Activated CD8-positive, alpha-beta T cell treated with anti-CD3 and anti-CD28 coated beads for 36 hours (primary cell): ENCODE measurements at places on chromosomes 5 and 9. TPM values are rescaled to one million over a fixed set of nuclear protein-coding genes. Genes with fewer than 3 reads are reported as not detected.
A peak's percentile ranks its signal among the peaks of the same experiment; 100 is the strongest.

- H3K27me3 ChIP-seq, result peaks cover 2% of the 10 kb centered on the region
- no peaks in the 10 kb centered on the region for H3K4me1 ChIP-seq
- DNase-seq, result no peak
- no peak overlapping the region for H3K27ac ChIP-seq
- no peak overlapping the region for H3K4me3 ChIP-seq
These were observed 38.0 kb downstream of the FOXI1 start for GRCh38 chr5:170143710-170144109.

GRCh38 chr5:180126716-180127681 lies 55.4 kb upstream of the RNF130 start:
- peak; percentile 45 for DNase-seq
- H3K27me3 ChIP-seq, result peaks cover 15% of the 10 kb centered on the region
- no peaks in the 10 kb centered on the region for H3K36me3 ChIP-seq
- H3K4me3 ChIP-seq, result no peak overlapping the region
- H3K4me1 ChIP-seq, result no peaks in the 10 kb centered on the region
- no peak overlapping the region for H3K27ac ChIP-seq

- peaks cover 75% of the 10 kb centered on the region for H3K4me1 ChIP-seq
- H3K27ac ChIP-seq, result peak overlapping the region; percentile 86
- peaks cover 33% of the 10 kb centered on the region for H3K36me3 ChIP-seq
- H3K27me3 ChIP-seq, result no peaks in the 10 kb centered on the region
These were observed 56.7 kb downstream of the MAPKAP1 start for GRCh38 chr9:125650271-125650737.

- H3K4me3 ChIP-seq, result no peak overlapping the region
- H3K27me3 ChIP-seq, result peaks cover 12% of the 10 kb centered on the region
- no peak overlapping the region for H3K27ac ChIP-seq
These were observed 60.2 kb upstream of the PIP5K1B start for GRCh38 chr9:68644831-68645230.

- no peaks in the 10 kb centered on the region for H3K36me3 ChIP-seq
- no peak overlapping the region for H3K27ac ChIP-seq
- peaks cover 2% of the 10 kb centered on the region for H3K27me3 ChIP-seq
- DNase-seq, result no peak
- no peak overlapping the region for H3K4me3 ChIP-seq
- no peaks in the 10 kb centered on the region for H3K4me1 ChIP-seq
These were observed 84.1 kb upstream of the ASS1 start for GRCh38 chr9:130360672-130361071.

DNA sequence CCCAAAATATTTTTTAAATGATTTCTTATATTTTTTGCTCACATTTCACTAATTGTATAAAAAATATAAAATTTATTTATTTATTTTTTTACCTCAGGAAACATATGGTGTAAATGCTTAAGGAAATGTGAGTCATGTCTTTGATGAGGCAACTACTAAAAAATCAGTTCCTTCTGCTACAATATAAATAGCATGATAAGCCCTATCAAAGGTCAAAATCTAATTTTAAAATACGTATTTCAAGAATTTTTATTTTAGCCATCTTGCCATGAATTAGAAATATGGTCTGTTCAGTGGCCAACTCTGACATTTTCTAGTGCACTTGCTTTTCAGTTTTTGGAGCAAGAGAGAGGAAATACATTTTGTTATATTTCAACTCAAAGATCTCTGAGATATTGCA lies 50.5 kb downstream of the PDE4D start:
- H3K4me3 ChIP-seq, result no peak overlapping the region
- no peak overlapping the region for H3K27ac ChIP-seq
- H3K4me1 ChIP-seq, result no peaks in the 10 kb centered on the region
- DNase-seq, result no peak

GRCh38 chr5:149202910-149203451 lies 61.7 kb downstream of the ABLIM3 start:
- DNase-seq, result no peak
- no peaks in the 10 kb centered on the region for H3K36me3 ChIP-seq
- H3K4me3 ChIP-seq, result no peak overlapping the region
- H3K27ac ChIP-seq, result no peak overlapping the region

DNA sequence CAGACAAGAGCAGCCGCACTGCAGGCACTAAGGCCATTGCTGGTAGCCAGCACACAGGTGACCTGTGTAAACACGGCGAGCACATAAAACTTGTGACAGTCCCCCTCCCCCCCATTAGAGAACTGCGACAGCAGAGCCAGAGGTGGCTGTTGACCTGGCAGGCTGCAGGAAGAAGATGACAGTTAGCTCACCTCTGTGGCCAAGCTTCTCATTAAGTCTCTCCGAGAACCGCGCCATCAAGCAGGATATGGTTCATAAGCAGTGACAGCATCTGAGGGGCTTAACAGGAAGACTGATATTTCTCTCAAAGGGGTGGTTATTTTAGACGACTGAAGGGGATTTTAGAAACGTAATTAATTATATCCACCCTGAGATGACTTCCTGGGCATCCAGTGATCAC lies 5.2 kb downstream of the SURF4 start:
- H3K27me3 ChIP-seq, result no peaks in the 10 kb centered on the region
- H3K4me1 ChIP-seq, result peaks cover 66% of the 10 kb centered on the region
- DNase-seq, result peak; percentile 81
- peak overlapping the region; percentile 98 for H3K27ac ChIP-seq
- H3K36me3 ChIP-seq, result peaks cover 80% of the 10 kb centered on the region
- H3K4me3 ChIP-seq, result peak overlapping the region; percentile 79

DNA sequence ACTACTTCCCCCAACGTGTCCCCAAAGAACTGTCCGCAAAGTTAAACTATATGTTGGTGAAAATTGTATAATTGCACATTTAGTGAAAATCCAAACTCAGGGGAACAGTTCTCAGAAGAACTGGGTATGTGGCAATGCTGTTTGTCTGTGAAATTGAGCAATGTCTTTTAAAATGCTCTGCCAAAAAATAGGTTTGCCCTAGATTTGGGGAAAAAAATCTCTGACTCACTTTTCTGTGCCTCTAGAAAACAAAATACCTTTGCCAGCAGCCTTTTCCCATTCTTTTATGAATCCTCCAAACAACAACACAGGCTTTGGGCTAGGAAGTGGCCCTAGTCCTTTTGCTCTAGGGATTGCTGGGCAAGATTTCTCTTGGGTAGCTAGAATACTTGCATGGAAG lies 37.4 kb upstream of the ZNF608 start:
- H3K36me3 ChIP-seq, result no peaks in the 10 kb centered on the region
- DNase-seq, result no peak
- H3K27me3 ChIP-seq, result no peaks in the 10 kb centered on the region
- H3K4me3 ChIP-seq, result no peak overlapping the region

DNA sequence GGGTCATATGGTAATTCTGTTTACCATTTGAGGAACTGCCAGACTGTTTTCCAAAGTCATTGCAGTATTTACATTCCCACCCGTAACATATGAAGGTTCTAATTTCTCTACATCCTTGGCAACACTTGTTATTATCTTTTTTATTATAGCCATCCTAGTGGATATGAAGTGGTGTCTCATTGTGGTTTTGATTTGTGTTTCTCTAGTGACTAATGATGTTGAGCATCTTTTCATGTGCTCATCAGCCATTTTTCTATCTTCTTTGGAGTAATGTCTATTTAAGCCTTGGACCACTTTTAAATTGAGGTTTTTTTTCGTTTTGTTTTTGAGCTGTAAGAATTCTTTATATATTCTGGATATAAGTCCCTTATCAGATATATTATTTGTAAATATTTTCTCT lies 132.8 kb upstream of the RUSC2 start:
- no peaks in the 10 kb centered on the region for H3K4me1 ChIP-seq
- no peaks in the 10 kb centered on the region for H3K36me3 ChIP-seq
- H3K4me3 ChIP-seq, result no peak overlapping the region
- H3K27ac ChIP-seq, result no peak overlapping the region
- DNase-seq, result no peak
- peaks cover 9% of the 10 kb centered on the region for H3K27me3 ChIP-seq

DNA sequence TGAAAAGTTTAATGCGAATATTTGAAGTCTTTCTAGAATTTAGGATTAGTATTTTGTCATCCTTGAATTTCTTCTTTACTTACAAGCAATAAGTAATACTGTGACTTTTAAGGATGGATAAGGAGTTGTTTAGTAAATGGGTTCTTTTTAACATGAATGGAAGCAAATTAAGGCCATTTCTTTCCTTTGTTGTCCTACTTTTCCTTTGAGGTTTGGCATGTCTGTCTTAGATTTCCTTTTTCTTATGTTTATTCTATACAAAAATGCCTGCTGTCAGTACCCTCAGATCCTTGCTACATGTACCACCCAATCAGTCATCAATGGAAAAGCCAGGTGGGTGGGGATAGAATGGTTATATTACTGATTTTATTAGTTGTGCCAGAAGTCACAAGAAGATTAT lies 10.2 kb downstream of the STX17 start:
- no peak for DNase-seq
- no peak overlapping the region for H3K27ac ChIP-seq
- peaks cover 52% of the 10 kb centered on the region for H3K36me3 ChIP-seq
- no peaks in the 10 kb centered on the region for H3K27me3 ChIP-seq
- H3K4me1 ChIP-seq, result peaks cover 41% of the 10 kb centered on the region

- H3K27ac ChIP-seq, result peak overlapping the region; percentile 99
- peak overlapping the region; percentile 84 for H3K4me3 ChIP-seq
- H3K4me1 ChIP-seq, result peaks cover 47% of the 10 kb centered on the region
- DNase-seq, result no peak
These were observed 425 bp upstream of the NFX1 start for GRCh38 chr9:33289936-33290246.

DNA sequence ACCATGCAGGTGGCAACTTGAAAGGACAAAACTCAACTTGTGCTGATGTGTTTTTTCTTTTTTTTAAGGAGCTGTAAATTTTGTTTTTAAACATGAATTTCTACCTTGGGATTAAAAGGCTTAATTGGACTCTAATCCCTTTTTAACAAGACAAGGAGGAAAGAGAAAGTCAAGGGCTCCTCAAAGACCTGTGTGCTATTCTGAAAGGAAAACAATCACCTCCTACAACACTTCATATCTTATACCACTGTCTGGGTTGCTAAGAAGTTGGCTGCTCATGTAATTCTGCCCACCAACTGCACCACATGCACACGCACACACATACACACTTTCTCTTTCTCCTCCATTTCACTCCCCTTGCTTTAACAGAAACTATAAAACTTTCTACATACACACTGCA lies 78.6 kb downstream of the SH3RF2 start:
- peaks cover 8% of the 10 kb centered on the region for H3K4me1 ChIP-seq
- H3K27me3 ChIP-seq, result peaks cover 8% of the 10 kb centered on the region
- no peak overlapping the region for H3K27ac ChIP-seq
- H3K4me3 ChIP-seq, result no peak overlapping the region
- no peak for DNase-seq

DNA sequence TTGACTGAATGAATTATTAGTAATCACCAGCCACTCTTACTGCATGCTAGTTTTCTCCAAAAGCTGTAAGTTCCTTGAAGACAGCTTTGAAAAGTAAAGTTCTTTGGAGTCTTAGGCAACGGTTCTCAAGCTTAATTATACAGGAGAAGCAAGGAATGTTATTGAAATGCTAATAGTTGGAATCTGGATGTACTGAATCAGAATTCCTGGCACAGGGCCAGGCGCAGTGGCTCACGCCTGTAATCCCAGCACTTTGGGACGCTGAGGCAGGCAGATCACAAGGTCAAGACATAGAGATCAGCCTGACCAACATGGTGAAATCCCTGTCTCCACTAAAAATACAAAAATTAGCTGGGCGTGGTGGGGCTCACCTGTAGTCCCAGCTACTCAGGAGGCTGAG lies 33.4 kb downstream of the GRIA1 start:
- H3K36me3 ChIP-seq, result no peaks in the 10 kb centered on the region
- no peak overlapping the region for H3K27ac ChIP-seq
- no peaks in the 10 kb centered on the region for H3K4me1 ChIP-seq
- H3K27me3 ChIP-seq, result peaks cover 3% of the 10 kb centered on the region

The ABHD17B gene
- total RNA-seq, result 15.5 TPM

- no peaks in the 10 kb centered on the region for H3K36me3 ChIP-seq
- H3K4me3 ChIP-seq, result peak within 1 kb of the TSS; percentile 70
- H3K27me3 ChIP-seq, result peaks cover 40% of the 10 kb centered on the region
These were observed at the start of gene GOLM1 for GRCh38 chr9:86098824-86099700. GOLM1 (minus strand) TSS chr9:86099558; CDS start chr9:86079320, 20,238 bp downstream.

The CDH18 gene
- not detected for total RNA-seq

DNA sequence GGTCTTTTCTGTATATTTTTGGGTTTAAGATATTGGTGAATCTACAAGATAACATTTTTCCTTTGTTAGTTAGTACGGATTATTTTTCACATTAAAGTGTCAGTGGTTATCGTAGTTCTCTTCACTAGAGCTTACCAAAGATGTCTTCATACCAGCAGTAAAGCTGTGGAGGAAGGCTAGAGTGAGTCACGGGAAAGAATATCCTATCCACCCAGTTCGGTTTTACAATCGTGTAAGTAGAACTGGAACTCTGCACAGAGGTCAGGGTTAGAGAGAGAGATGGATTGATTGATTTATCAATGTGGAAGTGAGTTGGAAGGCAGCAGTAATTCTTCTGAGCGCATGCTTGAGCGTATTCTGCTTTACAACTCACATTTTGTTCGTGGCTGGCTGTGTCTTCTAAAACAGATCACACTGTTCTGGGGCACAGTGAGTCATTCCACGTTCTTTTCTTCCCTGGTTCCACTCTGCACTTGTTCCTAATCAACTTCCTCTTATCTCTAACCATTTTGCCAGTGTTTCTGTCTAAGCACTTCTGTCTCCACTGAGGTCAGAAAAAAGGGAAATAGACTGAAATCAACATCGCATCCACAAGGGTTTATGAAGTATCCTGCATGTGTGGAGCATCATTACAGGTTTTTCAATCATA lies 86.5 kb upstream of the ARRDC3 start:
- no peaks in the 10 kb centered on the region for H3K36me3 ChIP-seq
- H3K27me3 ChIP-seq, result no peaks in the 10 kb centered on the region
- no peak for DNase-seq
- peak overlapping the region; percentile 19 for H3K27ac ChIP-seq
- no peak overlapping the region for H3K4me3 ChIP-seq

The PDGFRB gene
- 0.74 TPM for total RNA-seq

DNA sequence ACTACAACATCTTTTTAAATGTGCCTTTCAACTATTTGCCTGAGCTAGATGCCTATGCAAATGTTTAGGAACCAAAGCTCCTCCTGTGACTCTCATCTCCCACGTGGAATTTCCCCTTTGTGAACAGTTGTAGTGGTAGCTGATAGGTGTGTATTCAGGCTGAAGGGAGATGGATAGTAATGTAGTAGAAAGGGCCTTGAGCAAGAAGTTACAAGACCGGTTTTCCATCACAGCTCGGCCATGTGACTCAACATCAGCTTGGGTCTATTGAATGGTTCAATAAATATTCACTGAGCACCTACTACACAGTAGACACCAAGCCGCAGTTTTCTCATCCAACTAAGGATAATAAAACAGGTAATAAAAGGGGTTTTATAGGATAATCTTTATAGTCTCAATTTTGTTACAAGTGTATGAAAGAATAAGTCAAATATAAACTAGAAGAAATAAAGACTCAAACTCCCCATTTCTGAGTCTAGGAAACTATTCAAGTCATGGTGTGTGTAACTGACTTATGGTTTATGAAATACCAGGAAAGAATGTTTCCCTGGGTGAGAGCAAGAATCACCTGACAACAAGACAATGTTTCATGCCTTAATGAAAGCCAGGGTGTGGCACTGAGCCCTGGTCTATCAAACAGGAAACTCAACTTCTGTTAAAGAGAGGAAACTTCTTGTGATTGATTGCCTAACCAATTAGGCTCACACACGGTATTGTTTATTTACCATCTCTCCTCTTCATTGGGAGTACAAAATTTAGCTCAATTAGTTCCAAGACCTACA lies 187.1 kb upstream of the SPEF2 start:
- H3K27ac ChIP-seq, result no peak overlapping the region
- H3K36me3 ChIP-seq, result no peaks in the 10 kb centered on the region
- H3K4me1 ChIP-seq, result no peaks in the 10 kb centered on the region
- DNase-seq, result no peak
- no peak overlapping the region for H3K4me3 ChIP-seq
